ENCODE measurements at places on chromosomes 5 and 9. TPM values are rescaled to one million over a fixed set of nuclear protein-coding genes. Genes with fewer than 3 reads are reported as not detected.

DNA sequence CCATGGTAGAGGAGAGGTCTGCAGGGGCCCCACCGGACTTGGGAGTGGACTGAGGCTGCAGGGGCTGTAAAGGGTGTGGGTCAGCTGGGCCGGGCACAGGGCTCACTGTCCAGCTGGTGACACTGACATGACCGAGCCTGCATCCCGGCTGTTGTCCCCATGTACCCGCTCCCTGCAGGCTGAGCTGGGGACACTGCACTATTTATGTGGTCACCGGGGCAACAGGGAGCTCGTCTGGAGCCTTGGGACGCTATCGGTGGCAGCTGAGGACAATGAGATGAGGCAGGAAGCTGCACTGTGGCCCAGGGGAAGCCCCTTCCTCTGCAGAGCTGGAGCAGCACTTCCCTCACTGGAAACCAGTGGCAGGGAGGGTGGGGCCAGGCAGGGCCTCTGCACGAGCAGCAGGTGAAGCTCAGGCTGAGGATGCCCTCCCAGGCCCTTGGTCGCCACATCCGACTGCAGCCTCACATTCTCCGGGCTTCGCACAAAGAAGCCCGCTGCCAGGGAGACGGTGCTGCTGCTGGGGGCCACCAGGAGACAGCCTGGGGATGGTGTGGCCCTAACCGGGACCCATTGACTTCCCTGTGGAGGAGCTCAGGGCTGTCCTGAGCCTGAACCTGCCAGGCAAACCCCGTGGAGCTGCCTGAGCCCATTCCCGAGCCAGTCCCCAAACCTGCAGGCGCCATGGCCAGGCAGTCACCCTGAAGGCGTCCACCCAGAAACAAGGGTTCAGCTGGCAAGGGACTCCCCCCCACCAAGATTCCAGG, 26.4 kb downstream of the ZDHHC11B start:
- peak; percentile 70 for DNase-seq

GRCh38 chr5:53678981-53679660, 118.7 kb downstream of the NDUFS4 start:
- DNase-seq: no peak

Gene POU5F2
- total RNA-seq: 1.8 TPM

Gene PIP5KL1
- 3.0 TPM for total RNA-seq

GRCh38 chr9:87518702-87519335, 21.2 kb downstream of the DAPK1 start:
- no peak for DNase-seq

Gene GDA
- 31.4 TPM for total RNA-seq

DNA sequence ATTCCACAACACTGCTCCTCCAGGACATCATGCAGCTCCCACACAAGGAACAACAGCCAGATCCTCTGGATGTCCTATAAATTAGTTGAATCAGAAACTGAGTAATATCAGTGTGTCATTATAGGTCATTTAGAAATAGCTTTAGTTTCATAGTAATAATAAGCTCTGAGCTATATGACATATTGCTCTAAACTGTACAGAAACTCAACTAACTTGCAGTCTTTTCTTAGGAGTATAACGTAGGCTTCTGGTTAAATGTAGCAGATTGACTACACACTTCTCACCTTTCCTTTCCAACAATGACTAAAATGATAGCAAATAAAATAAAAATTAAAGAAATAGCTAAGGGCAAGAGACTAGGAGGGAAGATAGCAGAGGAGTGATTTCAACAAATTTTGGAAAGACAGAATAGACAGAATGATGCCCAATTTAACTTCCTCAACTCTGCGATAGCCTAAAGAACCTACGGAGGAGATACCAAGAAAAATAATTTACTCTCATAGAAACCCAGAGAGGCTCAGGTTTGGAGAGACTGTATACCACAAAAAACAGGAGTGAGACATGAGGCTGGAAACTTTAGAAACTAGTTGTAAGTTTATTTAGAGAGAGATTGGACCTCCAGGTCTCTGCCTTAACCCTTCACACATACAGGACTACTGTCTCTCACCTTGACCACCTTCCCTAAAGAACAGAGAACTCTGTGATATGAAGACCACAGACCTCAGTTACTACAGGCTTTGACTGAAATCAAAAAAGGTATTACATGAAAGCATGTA, 193.7 kb downstream of the TSSK1B start:
- DNase-seq: no peak

- DNase-seq: peak; percentile 94
These were observed 44.5 kb downstream of the SPRY4 start for GRCh38 chr5:142280066-142281007.

- DNase-seq: no peak
These were observed 172.3 kb upstream of the MVB12B start for GRCh38 chr9:126154182-126154827.

Gene LCP2
- total RNA-seq: 48.8 TPM

DNA sequence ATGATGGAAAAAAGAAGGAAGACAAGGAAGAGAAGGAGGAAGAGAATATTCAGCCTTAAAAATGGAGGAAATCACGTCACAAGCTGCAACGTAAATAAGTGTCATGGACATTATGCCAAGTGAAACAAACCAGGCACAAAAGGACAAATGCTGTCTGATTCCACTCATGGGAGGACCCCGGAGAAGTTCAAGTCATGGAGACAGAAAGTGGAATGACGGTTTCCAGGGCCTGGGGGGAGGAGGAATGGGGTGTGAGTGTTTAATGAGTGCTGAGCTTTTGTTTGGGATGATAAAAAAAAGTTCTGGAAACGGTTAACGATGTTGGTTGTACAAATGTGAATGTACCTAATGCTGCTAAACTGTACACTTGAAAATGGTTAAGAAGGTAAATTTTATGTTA, 439.5 kb downstream of the GADD45G start:
- no peak for DNase-seq

DNA sequence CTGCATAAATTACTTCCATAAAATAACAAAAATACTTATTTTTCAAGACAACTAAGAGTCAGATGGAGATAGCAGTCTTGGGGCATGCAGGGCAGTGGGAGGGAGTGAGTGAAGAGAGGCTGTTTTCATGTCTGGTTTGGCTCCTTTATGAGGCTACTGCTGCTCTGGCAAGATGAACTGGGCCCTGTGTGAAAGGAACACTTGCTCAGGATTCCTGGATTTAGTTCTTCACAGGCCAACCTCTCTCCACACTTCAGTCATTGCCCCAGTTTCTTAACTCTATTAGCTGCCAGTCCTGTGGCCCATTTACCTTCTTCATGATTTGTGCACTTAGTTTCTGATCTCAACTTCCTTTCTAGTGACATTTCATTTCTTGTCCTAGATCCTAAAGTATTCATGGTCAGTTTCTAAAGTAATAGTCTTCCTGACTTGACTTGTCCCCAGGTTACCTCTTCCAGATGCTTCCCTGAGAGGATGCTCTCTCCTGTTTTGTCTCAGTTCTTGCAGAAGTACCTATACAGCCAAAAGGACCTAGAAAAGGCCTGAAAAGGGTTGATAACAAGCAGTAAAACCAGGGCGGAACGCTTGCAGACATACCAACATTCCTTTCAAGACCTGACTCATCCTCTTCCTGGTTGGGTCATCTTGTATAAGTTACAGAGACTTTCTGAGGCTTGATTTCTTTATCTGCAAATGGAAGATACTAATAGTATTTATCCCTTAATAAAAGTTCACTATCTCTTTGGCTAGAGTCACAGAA, 77.0 kb upstream of the ZFAND5 start:
- DNase-seq: no peak

- DNase-seq: no peak
These were observed 12.3 kb upstream of the MRNIP start for GRCh38 chr5:179870952-179871351.

GRCh38 chr5:174065528-174066197, 20.2 kb downstream of the NSG2 start:
- no peak for DNase-seq

DNA sequence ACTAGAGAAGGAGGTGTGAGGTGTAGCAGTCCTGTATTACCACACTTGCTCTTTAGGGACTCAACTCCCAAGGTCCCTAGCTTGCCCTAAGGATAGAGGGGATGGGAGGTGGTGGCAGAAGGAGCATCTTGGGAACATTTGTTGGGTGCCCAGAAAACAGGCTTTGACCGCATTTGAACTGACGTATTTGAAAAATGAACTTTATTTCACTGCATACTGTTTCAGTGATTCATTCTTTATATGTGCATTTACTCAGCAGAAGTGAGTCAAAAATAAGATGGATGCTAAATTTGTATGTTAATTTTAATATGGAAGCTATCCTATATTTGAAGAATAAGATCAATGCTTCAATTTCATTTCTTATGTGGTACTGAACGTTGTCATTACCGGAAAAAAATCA, 18.7 kb downstream of the DMRT3 start:
- no peak for DNase-seq

GRCh38 chr5:73437101-73437776, 11.3 kb downstream of the FOXD1 start:
- DNase-seq: peak; percentile 94

DNA sequence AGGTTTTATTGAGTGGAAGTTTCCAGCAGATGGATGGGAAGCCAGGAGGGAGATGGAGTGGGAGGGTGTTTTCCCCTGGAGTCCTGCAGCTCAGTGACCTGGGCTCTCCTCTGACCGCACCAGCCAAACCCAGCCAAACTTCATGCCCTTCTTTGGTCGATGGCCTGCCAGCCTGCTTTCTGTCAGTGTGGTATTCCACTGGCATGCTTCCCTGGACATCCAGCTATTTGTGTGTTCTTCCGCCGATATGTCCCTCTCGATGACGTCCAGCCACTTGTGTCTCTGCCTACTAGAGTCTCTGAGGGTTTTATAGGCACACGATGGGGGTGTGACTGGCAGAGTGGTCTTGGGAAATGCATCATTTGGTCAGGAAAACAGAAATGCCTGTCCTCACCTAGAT, 33.8 kb downstream of the GPBP1 start:
- DNase-seq: no peak

Gene TXNDC8
- total RNA-seq: not detected

Gene EQTN
- 1.4 TPM for total RNA-seq

DNA sequence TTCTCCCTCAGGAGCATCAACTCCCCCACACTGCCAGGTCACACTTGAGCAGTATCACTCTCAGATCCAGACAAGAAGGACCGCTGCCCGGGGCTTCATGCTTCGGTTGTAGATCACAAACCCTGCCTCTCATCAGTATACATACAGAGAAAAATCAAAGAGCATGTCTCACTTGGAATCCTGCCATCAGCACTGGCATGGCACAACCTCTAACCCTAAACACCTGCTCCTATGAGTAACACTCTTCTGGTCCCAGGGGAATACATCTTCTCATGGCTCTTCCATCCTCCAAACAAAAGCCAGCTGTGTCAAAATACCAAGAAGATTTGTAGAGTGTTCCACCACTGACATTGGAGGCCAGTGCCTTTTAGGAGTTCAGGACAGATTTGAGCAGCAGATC, 84.8 kb upstream of the MIER3 start:
- peak; percentile 15 for DNase-seq

DNA sequence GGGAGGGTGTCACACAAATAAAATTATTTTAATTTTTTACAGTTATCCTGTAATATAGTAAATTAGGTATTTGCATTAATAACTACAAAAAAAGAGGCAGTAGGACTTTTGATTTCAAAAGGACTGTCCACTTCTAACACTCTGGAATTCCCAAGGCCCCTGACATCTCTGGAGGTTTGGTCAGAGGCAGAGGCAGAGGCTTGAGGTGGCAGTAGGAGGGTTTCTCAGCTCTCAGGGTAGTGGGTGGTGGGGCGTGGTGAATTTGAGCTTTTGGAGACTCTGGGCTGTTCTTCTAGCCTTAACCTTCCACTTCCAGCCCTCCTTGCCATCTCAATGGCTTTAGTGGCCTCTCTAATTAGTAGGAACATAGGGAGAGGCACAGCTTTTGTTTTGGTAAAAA, 22.8 kb downstream of the ATOX1 start:
- DNase-seq: no peak

Gene PIP5K1B
- total RNA-seq: 10.1 TPM

Gene KCNN2
- total RNA-seq: 1.5 TPM

Gene GABRP
- 33.1 TPM for total RNA-seq

Gene CDX1
- not detected for total RNA-seq

GRCh38 chr5:101531026-101531425, 627.9 kb upstream of the ST8SIA4 start:
- no peak for DNase-seq

GRCh38 chr9:133131506-133131905, 10.5 kb upstream of the RALGDS start:
- no peak for DNase-seq

Gene SLC22A4
- total RNA-seq: 2.4 TPM

DNA sequence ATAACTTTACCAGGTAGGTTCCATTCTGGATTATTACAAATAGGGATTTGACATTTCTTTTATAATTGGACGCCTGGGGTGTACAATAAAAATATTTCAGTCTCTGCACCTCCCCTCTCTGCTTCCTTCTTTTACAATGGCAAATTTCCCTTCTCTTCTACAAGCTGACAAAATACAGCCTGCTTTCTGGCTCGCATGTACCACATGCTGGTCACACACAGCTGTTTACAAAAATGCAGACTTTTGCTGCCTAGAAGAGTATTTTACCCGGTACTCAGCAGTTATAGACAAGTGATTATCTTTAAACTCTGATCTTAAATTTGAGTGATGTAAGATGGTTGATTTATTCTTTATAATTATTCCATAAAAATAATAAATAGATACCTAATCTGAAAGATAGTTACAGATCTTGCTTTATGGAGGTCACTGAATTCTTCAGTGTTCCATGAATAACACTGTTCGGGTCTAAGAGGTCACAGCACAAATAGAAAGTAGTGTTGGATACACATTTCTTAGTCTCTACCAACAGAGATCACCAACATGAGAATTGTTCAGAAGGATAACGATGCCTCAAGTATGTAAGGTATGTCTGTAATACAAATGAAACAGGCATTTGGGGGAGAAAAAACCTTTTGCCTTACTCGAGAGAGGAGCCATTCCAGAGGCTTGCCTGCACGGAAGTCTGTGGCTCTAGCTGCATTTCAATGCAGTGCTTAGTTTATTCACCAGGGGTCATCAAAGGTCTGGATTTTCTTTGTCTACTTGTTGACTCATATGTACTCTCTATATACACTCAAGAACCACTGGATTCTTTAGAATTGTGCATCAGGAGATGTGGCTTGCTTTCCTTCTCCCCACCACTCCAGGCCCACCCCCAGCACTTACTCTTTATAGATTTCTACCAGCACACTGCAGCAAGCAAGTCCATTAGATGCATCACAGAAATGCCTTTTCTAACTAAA, 206.6 kb upstream of the RFX3 start:
- DNase-seq: no peak

GRCh38 chr5:80139466-80139972, 104.4 kb downstream of the THBS4 start:
- no peak for DNase-seq

DNA sequence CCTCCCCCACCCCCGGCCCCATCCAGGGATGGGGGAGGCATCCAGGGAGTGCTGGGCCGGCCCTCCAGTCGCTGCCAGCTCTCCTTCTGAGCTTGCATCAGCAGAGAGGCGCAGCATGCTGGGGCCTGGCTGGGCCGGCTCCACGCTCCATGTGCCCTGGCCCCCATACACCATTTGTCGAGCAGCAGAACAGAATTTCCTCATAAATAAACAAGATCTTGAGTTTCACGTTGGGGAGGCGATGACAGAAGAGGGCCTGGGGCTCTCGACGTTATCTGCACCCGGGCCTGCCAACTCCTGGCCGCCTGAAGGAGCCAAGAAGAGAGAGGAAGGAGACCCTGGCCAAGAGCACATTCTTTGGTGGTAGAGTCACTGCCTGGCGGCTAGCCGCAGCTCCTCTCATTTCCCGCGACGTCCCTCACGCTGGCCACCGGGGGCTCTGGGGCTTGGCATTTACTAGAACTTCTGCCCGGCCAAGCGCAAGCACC, 177.0 kb downstream of the FGF18 start:
- DNase-seq: peak; percentile 53

- no peak for DNase-seq
These were observed 51.8 kb downstream of the AMBP start for GRCh38 chr9:114026335-114026734.

Gene DMGDH
- total RNA-seq: 10.4 TPM
